ENCODE measurements at places on chromosomes 2 and 18. TPM values are rescaled to one million over a fixed set of nuclear protein-coding genes. Genes with fewer than 3 reads are reported as not detected.

The ZRANB3 gene
- 4.7 TPM for total RNA-seq

The LHCGR gene
- total RNA-seq = not detected

The TEX44 gene
- not detected for total RNA-seq

The CCDC121 gene
- total RNA-seq = 1.8 TPM

The ITGAV gene
- 467 TPM for total RNA-seq

The DNMT3A gene
- total RNA-seq = 50.3 TPM

The C2orf72 gene
- 0.16 TPM for total RNA-seq

The LAMA3 gene
- 12.6 TPM for total RNA-seq

The GALNT14 gene
- total RNA-seq = 0.13 TPM

The AQP12B gene
- not detected for total RNA-seq

The LRRC30 gene
- total RNA-seq = not detected

The EMX1 gene
- total RNA-seq = not detected

The NGEF gene
- total RNA-seq = 0.16 TPM

The GAL3ST2 gene
- not detected for total RNA-seq

The DTNA gene
- 0.81 TPM for total RNA-seq

The DYNAP gene
- total RNA-seq = not detected

The FARSB gene
- 5.7 TPM for total RNA-seq

The IL1RL2 gene
- not detected for total RNA-seq

The GPR45 gene
- not detected for total RNA-seq

The FANCL gene
- total RNA-seq = 13.3 TPM

The DCC gene
- not detected for total RNA-seq

The SERPINB11 gene
- not detected for total RNA-seq

The HDAC4 gene
- total RNA-seq = 4.9 TPM

The C2orf66 gene
- total RNA-seq = 0.06 TPM

Data from bladder microvascular endothelial cell (primary cell).